ENCODE measurements at places on chromosomes 7 and 10.

DNA sequence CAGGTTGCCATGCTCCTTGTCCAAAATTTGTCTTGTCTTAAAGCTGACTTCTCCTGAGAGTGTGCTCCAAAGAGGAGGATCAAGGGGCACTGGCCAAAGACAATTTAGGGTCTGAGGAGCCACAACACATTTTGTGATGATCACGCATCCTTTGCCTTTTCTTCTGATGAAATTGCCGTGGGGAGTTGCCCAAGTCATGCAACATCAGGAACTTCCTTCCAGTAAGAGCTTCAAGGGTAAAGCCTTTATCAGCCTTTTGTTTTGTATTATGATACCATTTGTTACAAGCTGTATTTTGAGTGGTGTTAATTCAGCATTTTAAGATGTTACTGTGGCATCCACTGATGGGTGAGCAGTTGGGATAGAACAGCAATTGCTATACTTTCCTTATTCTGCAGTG is 131.2 kb upstream of the MKI67 start:
- no peak for DNase-seq

DNA sequence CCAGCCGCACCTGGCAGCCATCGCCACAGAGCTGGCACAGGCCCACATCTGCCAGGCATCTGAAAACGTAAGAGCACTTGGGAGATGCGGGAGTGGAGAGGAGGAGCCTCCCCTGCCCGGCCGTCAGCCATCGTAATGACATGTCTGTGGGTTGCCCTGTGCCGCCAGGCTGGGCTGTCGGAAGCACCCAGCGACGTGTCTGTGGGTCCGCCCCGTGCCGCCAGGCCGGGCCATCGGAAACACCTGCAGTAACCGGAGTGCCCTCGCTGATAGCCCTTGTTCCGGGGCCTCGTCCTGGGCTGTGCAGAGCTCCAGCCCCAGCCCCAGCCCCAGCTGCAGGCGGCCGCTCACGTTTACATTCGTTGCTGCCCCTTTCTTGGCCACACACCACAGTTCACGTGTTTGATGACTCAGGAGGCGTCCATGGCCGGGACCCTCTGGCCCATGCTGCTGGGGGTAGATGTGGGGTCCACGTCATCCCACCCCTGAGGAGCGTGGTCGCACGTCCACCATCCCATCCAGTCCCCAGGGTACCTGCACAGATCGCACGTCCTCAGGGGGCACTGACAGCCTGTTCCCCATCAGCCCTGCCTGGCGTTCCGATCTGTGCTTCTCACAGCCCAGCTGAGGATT is 30.0 kb upstream of the PRKAR1B start:
- DNase-seq: no peak

DNA sequence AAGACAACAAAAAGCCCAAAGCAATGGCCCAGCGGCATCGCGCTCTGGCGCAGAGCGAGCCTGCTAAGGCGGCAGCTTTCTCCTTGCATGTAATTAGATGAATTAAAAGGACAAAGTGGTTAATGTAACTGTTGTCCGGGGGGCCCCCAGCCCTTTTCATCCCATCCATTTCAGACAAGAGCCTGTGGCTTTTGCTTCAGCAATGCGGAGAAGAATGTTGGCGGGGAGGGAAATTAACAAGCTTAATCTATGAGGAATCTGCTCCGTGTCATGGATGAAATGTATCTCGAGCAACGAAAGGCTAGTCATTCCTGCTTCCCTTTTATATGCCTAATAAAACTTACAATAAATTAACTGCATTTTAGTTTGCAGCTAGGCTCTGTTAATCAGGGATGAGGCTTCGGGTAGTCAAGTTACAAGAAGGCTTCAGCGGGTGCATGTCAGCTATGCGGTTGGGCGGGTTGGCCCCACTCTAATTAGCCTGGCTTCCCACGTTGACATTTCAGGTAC is 203.3 kb downstream of the BUB3 start:
- no peak for DNase-seq

- no peak for DNase-seq
Observed at GRCh38 chr7:120164-120991, 72.0 kb upstream of the FAM20C start.

- no peak for DNase-seq
Observed at GRCh38 chr10:128572696-128573095, 446.5 kb upstream of the MKI67 start.

GRCh38 chr10:14727924-14728323 is 46.8 kb downstream of the FAM107B start:
- no peak for DNase-seq

GRCh38 chr7:139913021-139913844 is 84.2 kb downstream of the TBXAS1 start:
- no peak for DNase-seq

DNA sequence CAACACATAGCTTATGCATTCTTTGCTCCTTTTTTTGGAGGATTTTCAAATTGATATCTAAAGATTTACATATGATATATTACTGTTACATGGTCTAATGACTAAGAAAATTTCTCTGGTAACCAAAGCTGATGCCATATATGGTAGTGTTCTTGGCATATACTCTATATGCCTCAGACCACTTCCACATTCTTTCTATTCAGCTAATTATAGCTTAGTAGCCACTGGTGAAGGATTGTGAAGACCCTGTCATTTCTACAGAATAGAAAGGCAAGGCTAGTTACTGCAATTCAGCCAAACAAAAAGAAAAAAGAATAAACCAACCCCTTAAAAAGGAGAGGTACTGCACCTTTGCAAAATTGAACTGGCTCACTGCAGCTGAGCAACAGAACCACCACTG is 3.7 kb downstream of the PURB start:
- DNase-seq: no peak

- no peak for DNase-seq
Observed at GRCh38 chr10:21047511-21047910, 150.4 kb upstream of the NEBL start.

GRCh38 chr7:31204071-31204470 is 136.5 kb downstream of the NEUROD6 start:
- DNase-seq: no peak

DNA sequence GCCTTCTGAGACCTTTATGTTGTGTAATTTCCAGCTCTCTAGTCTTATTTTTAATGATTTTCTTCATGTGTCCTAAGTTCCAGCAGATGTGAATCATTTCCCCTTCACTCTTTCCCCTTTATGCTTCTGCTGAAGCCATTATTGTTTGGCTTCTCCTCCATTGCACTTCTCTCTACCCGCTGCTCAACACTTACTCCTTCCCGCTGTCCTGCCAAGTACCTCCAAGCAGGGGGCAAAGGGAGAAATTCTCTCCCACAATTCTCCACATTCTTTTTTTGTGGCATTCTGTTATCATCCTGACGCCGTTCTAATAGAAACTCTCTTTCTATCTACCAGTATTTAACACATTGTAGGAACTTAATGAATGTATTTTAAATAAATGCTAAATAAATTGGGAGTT is 388.9 kb upstream of the TPK1 start:
- DNase-seq: no peak
